COR-L47 (cell line): ENCODE measurements at places on chromosomes 6 and 20.

GRCh38 chr6:170181338-170181690 lies 109.6 kb downstream of the DLL1 start:
- DNase-seq: no peak

- DNase-seq: no peak
Measured at GRCh38 chr6:144993870-144994269, 708.7 kb downstream of the UTRN start.

GRCh38 chr6:26294302-26294701 lies 70.7 kb upstream of the BTN3A2 start:
- no peak for DNase-seq

DNA sequence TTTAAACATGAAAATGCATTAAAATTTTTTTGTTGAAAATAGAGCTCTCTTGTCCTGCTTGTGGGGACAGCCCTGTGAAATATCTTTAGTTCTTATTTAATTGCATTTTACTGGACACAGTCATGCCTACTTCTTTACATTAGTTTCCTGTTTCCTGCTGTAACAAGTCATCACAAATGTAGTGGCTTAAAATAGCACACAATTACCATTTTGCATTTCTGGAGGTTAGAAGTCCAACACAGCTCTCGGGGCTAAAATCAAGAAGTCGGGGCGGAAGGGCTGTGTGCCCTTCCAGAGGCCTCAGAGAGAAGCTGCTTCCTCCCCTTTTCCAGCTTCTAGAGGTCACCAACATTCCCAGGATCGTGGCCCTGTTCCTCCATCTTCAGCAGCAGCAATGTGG lies 29.4 kb downstream of the PNLDC1 start:
- DNase-seq: no peak

DNA sequence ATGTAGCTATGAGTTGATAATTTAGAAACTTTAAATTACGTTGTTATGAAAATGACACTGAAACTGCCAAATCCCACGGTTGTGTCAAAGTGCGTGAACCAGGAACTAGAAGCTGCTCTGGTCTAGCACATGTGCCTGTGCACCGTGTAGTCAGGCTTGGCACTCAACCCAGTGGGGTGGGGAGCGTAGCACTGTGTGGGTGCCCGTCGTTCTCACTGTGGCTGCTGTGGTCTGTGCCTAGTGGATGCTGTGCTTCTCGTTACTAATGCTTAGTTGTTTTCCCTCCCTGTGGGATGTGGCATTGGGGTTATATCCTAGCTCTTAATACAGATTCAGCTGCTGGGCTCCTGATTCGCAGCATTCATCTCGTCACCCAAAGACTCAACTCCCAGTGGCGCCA lies 46.2 kb upstream of the ADIG start:
- DNase-seq: no peak

DNA sequence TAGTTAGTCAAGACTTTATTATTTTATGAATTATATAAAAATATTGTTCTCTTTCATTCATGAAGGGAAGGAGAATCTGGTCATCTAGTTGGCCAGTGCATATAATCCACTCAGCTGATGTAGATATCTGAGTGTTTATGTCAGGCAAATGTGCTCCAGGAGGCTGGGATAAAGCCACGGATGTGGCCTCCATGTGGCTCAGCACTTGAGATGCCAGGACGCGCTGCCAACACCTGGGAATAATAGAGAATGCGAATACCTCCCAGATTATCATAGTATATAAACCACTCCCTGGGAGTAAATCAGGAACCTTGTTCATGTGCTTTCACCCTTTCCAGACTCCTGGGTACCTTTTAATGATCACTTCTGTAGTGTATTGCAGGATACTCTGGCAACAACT lies 1006.0 kb downstream of the KIF16B start:
- no peak for DNase-seq

GRCh38 chr6:100446115-100447080 lies 18.3 kb downstream of the SIM1 start:
- DNase-seq: no peak

- peak; percentile 86 for DNase-seq
Measured at GRCh38 chr6:67606906-67607828, 1027.9 kb upstream of the ADGRB3 start.

- DNase-seq: no peak
Measured at GRCh38 chr20:12575352-12576095, 433.2 kb upstream of the SPTLC3 start.

DNA sequence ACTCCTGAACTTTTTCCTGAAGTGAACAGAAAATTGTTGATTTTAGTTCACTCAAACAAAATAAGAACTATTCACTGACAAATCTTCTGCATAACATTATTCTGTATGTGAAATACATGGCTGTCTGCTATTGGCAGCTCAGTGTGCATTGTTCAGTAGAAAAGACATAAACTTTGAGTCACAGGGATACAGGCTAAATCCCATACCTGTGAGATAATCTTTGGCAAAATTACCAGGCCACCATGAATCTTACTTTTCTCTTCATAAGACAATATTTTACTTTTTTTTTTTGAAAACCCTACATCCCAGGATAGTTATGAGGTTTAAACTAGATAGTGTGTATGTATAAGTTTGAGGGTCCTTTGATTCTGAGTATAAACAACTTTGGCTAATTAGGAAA lies 224.8 kb downstream of the GRM1 start:
- no peak for DNase-seq

GRCh38 chr6:24779416-24780016 lies 4.8 kb downstream of the GMNN start:
- no peak for DNase-seq

DNA sequence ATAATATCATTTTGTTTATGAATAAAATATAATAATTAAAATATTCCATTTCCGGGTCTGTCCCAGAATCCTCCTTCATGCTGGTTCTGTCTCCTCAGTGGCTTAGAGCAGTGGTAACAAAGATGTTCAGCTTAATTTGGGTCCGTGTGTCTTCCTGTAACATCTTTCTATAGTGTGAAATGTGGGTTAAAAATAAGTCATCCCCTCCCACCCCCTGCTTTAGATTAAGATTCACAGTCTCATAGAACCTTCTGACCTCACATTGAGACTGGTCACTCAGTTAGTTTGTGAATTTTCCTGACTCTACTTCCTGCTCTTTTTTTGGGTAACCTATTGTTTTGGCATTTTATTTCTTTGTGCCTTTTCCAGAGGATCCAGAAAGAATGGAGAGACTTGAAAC lies 55.2 kb downstream of the SLX4IP start:
- no peak for DNase-seq

DNA sequence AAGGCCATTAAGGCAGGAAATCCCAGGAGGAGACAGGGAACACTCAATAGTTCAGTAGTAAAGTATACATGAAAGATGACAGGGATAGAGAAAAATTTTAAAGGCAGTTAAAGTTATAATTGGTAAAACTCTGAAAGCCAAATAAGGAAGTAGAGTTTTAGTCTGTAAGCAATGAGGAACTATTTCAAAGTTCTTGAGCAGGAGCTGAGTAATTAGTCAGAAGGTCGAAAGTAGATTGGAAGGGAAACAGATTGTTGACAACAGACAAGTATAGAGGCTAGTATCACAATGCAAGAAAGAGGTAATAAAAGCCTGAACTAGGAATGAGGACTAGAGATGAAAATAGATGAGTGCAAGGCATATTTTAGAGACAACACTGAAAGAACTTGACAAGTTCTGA lies 150.3 kb downstream of the CDK19 start:
- no peak for DNase-seq

DNA sequence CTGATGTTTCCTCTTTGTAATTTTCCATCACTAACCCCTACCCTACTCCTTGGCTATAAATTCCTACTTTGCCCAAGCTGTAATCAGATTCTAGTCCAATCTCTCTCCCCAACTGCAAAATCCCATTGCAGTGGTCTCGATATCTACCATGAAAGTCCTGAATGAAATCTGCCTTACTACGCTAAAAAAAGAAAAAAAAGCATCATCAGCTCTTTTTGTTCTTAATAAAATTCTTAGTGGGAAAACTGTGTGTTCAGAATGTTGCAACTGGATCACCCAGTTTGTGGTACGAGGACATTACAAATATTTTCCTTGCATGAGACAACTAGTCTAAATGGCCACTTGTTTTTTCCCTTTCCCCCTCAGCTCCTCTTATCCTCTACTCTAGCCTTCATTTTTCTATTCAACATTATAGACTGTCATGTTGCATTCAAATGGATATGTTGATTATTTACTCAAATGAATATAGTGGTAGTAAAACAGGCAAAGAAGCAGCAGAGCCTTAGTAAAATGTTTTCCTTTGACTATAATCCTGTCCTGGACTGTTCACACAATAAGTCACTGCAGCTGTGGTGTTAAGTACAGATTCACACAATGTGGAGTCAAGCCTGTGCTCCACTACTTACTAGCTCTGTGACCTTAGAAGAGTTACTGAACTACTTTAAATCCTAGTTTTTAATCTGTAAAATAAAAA lies 527.1 kb upstream of the MARCKS start:
- DNase-seq: no peak

- DNase-seq: no peak
Measured at GRCh38 chr20:3420211-3420707, 12.8 kb upstream of the DNAAF9 start.

GRCh38 chr20:44008806-44009678 lies 94.4 kb downstream of the TOX2 start:
- DNase-seq: no peak

DNA sequence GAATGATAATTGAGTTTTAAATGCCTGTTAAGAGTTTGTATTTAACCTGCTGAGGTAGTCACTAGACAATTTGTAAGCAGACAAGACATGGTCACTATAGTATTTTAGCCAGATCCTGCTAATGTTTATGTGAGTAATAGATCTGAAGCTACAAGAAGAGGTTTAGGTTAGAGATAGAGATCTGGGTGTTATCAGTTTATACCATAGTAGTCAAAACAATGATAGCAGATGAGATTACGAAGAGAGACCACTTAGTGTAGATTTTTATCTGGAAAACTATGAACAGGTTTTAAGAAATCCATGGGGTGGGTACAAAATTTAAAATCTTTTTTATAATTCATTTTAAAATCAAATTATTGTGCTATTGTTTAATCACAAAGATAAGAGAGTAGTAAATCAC lies 47.5 kb downstream of the PHIP start:
- no peak for DNase-seq

- no peak for DNase-seq
Measured at GRCh38 chr20:31595654-31596411, 9.3 kb upstream of the ID1 start.

GRCh38 chr6:45737331-45738056 lies 278.2 kb downstream of the CLIC5 start:
- DNase-seq: no peak

DNA sequence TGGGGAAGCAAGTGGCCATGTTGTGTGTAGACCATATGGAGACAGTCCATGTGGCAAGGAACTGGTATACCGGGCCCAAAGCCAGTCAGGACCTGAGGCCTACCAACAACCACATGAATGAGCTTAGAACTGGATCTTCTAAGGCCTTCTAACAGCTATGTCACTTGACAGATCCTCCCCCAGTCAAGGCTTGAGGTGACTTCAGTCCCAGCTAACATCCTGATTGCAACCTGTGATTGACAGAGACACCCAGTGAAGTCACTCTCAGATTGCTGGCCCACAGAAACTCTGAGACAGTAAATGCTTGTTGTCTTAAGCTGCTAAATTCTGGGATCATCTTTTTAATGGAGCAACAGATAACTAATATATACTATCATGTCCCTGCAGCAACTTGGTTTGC lies 32.9 kb downstream of the AHI1 start:
- DNase-seq: no peak

DNA sequence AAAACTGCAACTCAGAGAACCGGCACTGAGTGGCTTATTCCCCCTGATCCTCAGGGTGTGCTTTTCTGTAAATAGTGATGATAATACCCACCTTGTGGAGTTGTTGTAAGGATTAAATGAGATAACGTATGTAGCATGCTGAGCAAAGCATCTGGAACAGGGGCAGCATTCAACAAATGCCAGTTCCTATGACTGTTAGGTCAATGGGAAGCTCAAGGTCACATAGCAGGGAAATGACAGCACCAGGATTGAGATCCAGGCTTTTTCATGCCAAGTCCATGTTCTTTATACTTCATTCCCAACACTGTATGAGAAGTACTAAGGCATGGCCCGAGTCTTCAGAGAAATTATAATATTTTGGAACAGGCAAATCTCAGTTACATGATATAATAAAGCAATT lies 5.1 kb downstream of the RCAN2 start:
- no peak for DNase-seq

DNA sequence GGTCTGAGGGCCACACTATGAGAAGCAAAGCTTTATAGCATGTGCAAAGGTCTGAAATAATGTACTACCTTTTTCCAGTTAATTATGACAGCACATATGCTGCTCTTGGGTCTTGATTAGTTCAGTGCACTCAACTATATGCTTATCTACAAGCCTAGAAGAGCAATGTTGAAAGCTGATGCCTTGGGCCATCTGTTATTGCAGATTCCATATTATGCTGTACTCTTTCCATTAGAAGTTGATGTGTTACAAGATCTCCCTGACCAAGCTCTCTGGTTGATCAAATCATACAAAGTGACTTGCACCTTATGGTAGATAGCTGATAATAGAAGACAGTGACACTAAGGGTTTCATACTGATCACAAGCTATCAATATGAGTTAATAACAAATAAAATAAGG lies 327.3 kb downstream of the FRK start:
- DNase-seq: no peak

GRCh38 chr20:62412194-62413024 lies 5.3 kb upstream of the CABLES2 start:
- DNase-seq: no peak

- no peak for DNase-seq
Measured at GRCh38 chr6:9830808-9831207, 584.1 kb downstream of the TFAP2A start.

DNA sequence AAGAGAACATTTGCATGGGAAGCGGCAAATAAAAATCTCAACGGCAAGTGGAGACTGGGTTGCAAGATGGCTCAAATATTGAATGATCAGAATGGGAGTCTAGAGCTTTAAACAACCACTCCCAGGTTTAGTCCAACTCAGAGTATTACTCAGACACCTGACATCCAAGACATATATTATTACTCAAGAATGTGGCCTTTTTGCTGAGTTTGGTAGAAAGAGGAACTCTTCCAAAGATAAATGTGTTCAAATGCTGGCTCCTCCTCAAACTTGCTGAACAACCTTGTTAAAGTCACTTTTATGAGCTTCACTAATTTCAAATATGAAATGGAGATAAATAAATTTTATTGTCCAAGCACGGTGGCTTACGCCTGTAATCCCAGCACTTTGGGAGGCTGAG lies 77.8 kb downstream of the ESR1 start:
- no peak for DNase-seq

DNA sequence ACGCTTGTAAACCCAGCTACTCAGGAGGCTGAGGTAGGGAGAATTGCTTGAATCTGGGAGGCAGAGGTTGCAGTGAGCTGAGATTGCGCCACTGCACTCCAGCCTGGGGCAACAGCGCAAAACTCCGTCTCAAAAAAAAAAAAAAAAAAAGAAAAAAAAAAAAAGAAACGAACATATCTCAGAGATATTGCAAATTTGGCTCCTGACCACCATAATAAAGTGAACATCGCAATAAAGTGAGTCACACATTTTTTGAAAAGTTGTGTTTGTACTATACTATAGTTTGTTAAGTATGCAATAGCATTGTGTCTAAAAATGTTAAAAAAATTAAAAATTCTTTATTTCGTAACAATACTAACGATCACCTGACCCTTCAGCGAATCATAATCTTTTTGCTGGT lies 13.3 kb downstream of the RSPH9 start:
- no peak for DNase-seq

GRCh38 chr6:102841060-102841459 lies 1447.6 kb downstream of the GRIK2 start:
- no peak for DNase-seq

GRCh38 chr20:11000416-11000815 lies 326.6 kb upstream of the JAG1 start:
- no peak for DNase-seq

GRCh38 chr20:2109425-2110210 lies 8.0 kb downstream of the STK35 start:
- no peak for DNase-seq
